ENCODE measurements at places on chromosomes 11 and 22.

- peak; percentile 74 for DNase-seq
Measured at GRCh38 chr11:86514453-86514852, 139.8 kb downstream of the CCDC81 start.

DNA sequence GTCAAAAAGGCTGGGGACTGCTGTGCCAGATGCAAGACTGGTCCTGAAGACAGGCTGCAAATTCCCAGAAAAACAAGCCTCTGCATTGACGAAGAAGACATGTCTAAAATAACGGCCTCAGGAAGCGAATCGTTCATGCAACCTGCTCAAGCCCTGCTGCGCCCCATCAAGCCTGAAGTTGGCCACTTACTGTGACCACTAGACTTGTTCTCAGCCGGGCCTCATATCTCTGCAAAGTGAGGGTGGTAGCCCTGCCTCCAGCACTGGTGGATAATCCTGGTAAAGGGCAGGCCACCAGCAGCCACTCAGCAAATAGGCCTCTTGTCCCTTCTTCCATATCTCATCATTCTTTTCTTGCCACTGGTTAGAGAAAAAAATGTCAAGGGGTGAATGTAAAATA is 11.8 kb downstream of the LTO1 start:
- no peak for DNase-seq

- peak; percentile 65 for DNase-seq
Measured at GRCh38 chr22:30188911-30189310, 57.6 kb downstream of the LIF start.

- peak; percentile 89 for DNase-seq
Measured at GRCh38 chr11:60310407-60310998, 16.6 kb upstream of the MS4A6E start.

DNA sequence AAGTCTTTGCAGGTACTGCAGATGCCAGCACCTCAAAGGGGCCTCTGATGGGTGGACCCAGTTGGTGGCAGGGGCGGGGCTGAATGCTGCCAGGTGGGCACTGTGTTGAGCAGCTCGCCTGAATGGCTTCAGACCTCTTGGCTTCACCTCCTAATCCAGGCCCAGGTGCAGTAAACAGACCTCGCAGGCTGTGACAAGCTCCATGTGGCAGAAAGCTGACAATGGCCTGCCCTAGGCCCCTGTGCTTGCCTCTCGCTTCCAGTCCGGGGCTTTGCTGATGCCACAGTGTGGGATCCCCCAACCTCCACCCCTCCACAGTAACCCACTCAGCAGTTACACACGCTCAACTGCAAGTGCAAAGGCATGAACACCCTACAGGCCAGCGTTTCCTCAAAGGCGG is 9.4 kb downstream of the IGLL1 start:
- DNase-seq: no peak

DNA sequence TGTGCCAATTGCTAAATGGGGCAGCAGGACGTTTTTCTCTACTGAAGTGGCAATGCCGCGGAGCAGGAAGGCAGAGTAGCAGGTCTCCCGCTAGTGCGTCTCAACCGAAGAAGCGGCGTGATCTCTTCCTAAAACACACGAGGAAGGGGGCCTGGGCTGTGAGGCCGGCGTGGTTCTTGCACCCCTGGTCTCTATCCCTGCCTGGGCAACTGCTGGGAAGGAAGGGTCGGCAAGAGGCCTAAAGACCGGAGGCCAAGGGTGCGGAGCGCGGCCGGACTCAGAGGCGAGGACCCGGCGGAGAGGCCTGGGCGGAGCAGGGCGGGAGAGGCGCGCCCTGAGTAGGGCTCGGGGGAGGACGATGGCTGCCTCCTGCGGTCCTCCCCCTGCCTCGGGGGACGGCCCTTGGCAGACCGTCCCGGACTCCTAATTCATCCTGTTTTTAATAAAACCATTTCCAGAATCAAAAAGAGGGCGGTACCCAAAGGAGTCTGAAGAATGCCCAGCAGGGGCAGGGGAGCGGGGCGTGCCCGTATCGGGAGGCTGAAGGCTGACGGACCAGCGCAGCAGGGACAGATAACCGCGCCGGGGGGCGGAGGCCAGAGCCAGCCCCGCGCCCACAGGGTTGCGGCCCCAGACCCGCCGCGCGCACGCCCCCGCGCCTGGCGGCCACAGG is 572 bp upstream of the APLP2 start:
- DNase-seq: peak; percentile 38

Measured in inflammatory macrophage treated with lipopolysaccharide for 4 hours (primary cell).